Stimulated activated CD4-positive, alpha-beta T cell treated with anti-CD3 and anti-CD28 coated beads, Interleukin-1b, Interleukin-23, amount 100 ng/mL, for 4 hours (primary cell): ENCODE measurements at places on chromosomes 11 and 22.

GRCh38 chr11:36557991-36558390, 9.8 kb upstream of the RAG1 start:
- DNase-seq: no peak

DNA sequence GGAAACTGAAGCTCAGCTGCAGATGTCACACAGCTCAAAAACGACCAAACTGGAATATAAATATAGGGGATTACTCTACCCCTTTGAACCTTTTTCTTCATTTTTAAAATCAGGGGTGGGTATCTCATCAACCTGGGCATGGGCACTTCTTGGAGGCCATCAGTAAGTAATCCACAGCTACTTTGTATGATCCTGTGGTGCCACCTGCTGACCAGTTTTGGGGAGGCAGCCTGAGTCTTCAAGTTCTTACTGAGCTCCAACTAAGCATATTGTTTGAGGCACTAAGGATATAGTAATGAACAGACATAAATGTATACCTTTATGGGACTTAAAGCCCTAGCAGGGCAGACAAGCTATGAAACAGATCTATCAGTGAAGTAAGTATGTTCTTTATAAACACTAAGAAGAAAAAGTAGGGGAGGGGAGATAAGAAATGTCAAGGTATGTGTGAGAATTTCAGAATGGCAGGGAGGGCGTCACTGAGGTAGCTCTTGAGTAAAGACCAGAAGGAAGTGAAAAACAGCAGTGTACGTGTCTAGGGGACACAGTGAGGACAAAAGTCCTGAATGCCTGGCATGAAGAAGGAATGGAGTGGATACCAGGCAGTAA, 18.4 kb downstream of the TUB start:
- peak; percentile 69 for DNase-seq

GRCh38 chr11:93875637-93876036, 25.2 kb upstream of the VSTM5 start:
- DNase-seq: no peak

GRCh38 chr11:40030867-40031266, 1428.6 kb downstream of the LRRC4C start:
- DNase-seq: no peak

DNA sequence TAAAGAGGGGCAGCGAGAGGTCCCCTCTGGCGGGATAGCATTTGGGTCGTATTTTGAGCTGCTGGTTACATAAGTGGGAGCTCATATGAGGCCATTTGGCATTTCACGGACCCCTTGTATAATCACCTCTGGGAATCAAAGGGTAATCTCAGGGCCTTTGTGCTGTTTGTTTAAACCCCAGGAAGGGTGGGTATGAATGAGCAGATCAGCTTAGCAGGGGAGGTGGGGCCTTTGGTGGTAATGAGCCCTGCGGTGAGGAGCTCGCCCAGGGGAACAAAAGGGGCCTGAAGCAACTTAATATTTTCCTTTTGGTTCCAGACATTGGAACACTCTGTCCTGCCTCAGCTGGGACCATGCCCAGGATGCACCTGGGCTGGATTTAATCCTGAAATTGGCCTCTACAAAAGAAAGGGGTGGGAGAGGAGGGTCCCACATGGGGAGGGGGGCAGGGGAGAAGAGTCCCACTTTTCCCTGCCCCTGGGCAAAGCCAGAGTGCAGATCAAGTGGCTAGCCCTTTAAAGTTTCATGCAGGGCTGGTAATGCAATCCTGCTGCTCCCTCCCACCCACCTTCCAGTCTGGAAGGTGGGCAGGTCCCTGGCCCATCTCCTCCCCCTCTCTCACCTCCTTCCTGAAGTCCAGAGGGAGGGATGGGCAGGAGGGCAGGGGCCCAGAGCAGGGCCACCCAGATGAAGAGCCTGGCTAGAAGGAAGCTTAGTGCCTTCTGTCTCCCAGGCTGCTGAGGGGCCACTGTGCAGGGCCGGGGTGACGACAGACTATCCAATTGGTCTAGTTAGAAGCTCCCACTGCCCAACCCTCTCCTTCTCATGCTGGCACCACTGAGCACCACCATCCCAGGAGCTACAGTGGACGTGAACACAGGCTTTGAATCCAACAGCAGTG, 10.5 kb downstream of the TSKU start:
- no peak for DNase-seq
